ENCODE measurements at places on chromosomes 11 and 22. TPM values are rescaled to one million over a fixed set of nuclear protein-coding genes. Genes with fewer than 3 reads are reported as not detected.

GRCh38 chr11:106585061-106585460 is 433.2 kb downstream of the GUCY1A2 start:
- no peaks in the 10 kb centered on the region for H3K27me3 ChIP-seq
- H3K27ac ChIP-seq: no peak overlapping the region
- no peak for DNase-seq
- no peaks in the 10 kb centered on the region for H3K4me1 ChIP-seq

- no peak overlapping the region for H3K27ac ChIP-seq
- no peaks in the 10 kb centered on the region for H3K36me3 ChIP-seq
- no peaks in the 10 kb centered on the region for H3K4me1 ChIP-seq
- H3K4me3 ChIP-seq: no peak overlapping the region
- no peaks in the 10 kb centered on the region for H3K27me3 ChIP-seq
- no peak for DNase-seq
These were observed 63.0 kb upstream of the PITPNB start for GRCh38 chr22:27982106-27982505.

GRCh38 chr11:11056316-11056715 is 198.5 kb upstream of the ZBED5 start:
- H3K4me1 ChIP-seq: no peaks in the 10 kb centered on the region
- no peak for DNase-seq
- H3K27ac ChIP-seq: no peak overlapping the region
- H3K27me3 ChIP-seq: peaks cover 5% of the 10 kb centered on the region
- H3K4me3 ChIP-seq: no peak overlapping the region

- peaks cover 2% of the 10 kb centered on the region for H3K27me3 ChIP-seq
- DNase-seq: no peak
- H3K4me1 ChIP-seq: no peaks in the 10 kb centered on the region
These were observed 24.3 kb upstream of the PPFIA1 start for GRCh38 chr11:70246196-70246595.

DNA sequence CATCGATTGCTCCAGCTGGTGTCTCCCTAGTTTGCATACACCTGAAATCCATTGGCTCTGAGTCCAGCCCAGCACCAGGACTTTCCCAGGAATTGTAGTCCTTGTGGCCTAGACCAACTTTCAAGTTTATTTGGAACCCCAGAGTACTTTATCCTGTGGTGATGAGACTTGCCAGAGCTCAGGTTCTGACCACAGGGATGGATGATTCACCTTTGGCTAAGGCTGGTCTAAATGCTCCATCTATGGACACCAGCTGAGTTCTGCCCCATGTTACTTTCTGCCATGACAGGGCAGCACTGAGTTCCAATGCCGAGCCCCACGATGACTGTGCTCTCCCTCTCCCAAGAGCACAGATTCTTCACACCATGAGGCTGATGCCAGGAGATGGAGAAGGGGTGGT is 17.3 kb upstream of the INSC start:
- H3K27ac ChIP-seq: no peak overlapping the region
- peaks cover 3% of the 10 kb centered on the region for H3K4me1 ChIP-seq
- H3K27me3 ChIP-seq: peaks cover 24% of the 10 kb centered on the region
- DNase-seq: no peak

DNA sequence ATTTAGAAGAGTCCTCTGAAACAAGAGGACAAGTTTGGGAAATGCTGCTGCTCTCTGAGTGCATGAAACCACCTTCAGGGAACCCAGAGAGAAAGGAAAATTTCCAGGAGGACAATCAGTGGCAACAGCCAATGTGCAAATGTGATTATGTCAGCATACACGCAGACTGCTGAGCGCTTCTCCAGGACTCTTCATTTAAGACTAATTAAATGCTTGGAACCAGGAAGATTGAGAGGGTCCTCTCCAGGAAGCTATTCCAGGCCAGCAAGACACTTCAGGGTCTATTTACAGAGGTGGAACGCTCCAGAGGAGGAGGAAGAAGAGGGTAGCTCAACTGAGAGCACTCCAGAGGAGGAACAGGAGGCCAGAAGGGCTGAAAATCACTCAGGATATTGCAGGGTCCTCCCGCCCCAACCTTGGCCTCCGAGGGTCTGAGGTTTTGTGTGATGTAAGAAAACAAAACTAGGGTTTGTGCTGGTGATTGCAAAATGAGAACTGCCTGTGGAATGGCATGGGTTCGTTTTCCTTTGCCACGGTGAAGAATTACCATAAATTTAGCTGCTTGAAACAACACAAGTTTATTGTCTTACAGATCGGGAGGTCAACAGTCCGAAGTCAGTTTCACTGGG is 14.1 kb upstream of the HTR3A start:
- H3K27ac ChIP-seq: no peak overlapping the region
- no peak overlapping the region for H3K4me3 ChIP-seq
- H3K36me3 ChIP-seq: no peaks in the 10 kb centered on the region
- no peaks in the 10 kb centered on the region for H3K4me1 ChIP-seq
- H3K27me3 ChIP-seq: no peaks in the 10 kb centered on the region

GRCh38 chr22:49446759-49447710 is 380.6 kb downstream of the BRD1 start:
- no peak overlapping the region for H3K27ac ChIP-seq
- H3K4me3 ChIP-seq: no peak overlapping the region
- H3K27me3 ChIP-seq: peaks cover 21% of the 10 kb centered on the region
- H3K4me1 ChIP-seq: no peaks in the 10 kb centered on the region

GRCh38 chr11:130623670-130624668 is 175.5 kb downstream of the ADAMTS15 start:
- H3K4me1 ChIP-seq: no peaks in the 10 kb centered on the region
- no peak overlapping the region for H3K27ac ChIP-seq
- no peak for DNase-seq
- peaks cover 43% of the 10 kb centered on the region for H3K27me3 ChIP-seq
- H3K4me3 ChIP-seq: no peak overlapping the region

DNA sequence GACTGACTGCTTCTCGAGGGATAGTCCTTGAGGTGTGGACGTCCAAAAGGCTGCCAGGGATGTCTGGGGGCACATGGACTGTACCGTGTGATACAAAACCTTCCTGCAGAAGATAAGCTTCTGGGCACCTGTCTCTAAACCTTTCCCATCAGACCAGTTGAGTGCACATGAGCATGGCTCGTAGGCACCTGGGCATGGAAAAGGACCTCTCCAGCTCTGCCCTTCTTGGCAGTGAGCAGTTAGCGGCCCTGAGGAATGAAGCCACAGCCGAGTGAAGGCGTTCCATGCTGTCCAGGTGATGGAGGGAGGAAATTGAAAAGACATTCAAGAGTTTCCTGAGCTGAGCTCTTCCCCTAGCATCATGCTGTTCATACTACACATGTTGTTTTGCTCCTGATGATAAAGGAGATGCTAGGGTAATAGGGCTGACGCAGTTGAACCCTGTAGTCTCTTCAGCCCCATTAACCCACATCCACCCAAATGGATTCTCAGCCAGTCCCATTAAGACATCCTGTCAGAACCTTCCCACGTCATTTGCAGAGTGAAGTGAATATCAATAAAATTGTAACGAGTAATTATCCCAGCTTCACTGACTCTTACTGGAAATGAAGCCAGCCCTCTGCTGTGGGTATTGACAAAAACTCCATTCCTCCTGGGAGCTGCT is 138.6 kb downstream of the KIRREL3 start:
- DNase-seq: no peak
- no peak overlapping the region for H3K27ac ChIP-seq
- no peak overlapping the region for H3K4me3 ChIP-seq
- H3K36me3 ChIP-seq: no peaks in the 10 kb centered on the region
- H3K4me1 ChIP-seq: no peaks in the 10 kb centered on the region
- H3K27me3 ChIP-seq: no peaks in the 10 kb centered on the region

- DNase-seq: no peak
- peaks cover 50% of the 10 kb centered on the region for H3K4me1 ChIP-seq
- H3K27me3 ChIP-seq: no peaks in the 10 kb centered on the region
These were observed 16.8 kb downstream of the TPST2 start for GRCh38 chr22:26573026-26573662.

DNA sequence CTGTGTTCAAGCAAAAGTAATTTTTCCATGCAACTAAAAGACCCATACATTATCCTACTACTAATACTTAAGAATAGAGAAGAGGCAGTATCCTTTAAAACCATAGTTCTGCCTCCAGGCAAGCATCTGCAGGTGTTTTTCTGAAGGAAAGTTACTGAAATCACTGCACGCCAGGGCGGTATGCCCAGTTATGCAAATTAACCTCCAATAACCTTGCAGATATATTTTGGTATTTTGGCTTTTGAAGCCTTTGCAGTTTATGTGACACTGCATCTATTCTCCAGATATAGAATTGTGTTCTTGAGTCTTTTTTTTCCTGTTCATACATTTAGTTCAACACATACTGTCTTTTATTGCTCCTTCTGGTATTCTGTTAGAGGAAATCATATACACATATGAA is 346.2 kb upstream of the PDGFD start:
- H3K36me3 ChIP-seq: no peaks in the 10 kb centered on the region
- no peak for DNase-seq
- no peak overlapping the region for H3K4me3 ChIP-seq
- H3K27me3 ChIP-seq: peaks cover 5% of the 10 kb centered on the region
- H3K4me1 ChIP-seq: no peaks in the 10 kb centered on the region
- no peak overlapping the region for H3K27ac ChIP-seq

- H3K27me3 ChIP-seq: no peaks in the 10 kb centered on the region
- H3K27ac ChIP-seq: peak overlapping the region; percentile 99
- no peak for DNase-seq
- H3K36me3 ChIP-seq: peaks cover 61% of the 10 kb centered on the region
- H3K4me1 ChIP-seq: peaks cover 47% of the 10 kb centered on the region
These were observed 6.5 kb downstream of the AIP start for GRCh38 chr11:67489203-67489884.

- H3K27me3 ChIP-seq: no peaks in the 10 kb centered on the region
- no peaks in the 10 kb centered on the region for H3K36me3 ChIP-seq
- H3K4me1 ChIP-seq: peaks cover 10% of the 10 kb centered on the region
- DNase-seq: no peak
- H3K4me3 ChIP-seq: no peak overlapping the region
These were observed 20.3 kb downstream of the TEF start for GRCh38 chr22:41401781-41402648.

GRCh38 chr11:118281284-118281683 is 17.2 kb upstream of the MPZL2 start:
- H3K27ac ChIP-seq: no peak overlapping the region
- no peak overlapping the region for H3K4me3 ChIP-seq
- peaks cover 39% of the 10 kb centered on the region for H3K4me1 ChIP-seq
- H3K27me3 ChIP-seq: no peaks in the 10 kb centered on the region
- no peak for DNase-seq
- no peaks in the 10 kb centered on the region for H3K36me3 ChIP-seq

- peaks cover 44% of the 10 kb centered on the region for H3K27me3 ChIP-seq
- H3K36me3 ChIP-seq: peaks cover 5% of the 10 kb centered on the region
These were observed 4.9 kb upstream of the PPARA start for GRCh38 chr22:46145361-46145851.

Gene INPP5J
- not detected for total RNA-seq

Gene TOMT
- total RNA-seq: not detected

Gene STX5
- 40.6 TPM for total RNA-seq

Gene CDON
- total RNA-seq: 1.7 TPM

Gene RASGRP2
- 179 TPM for total RNA-seq

Gene CATSPER1
- total RNA-seq: 0.33 TPM

Data from activated CD4-positive, alpha-beta memory T cell treated with anti-CD3 and anti-CD28 coated beads, Interleukin-2, amount 10 ng/mL, durations not matched to agents 7 days and 5 days (primary cell).